Activated T-helper 2 cell treated with anti-CD3 and anti-CD28 coated beads, Interferon-gamma antibody, Interleukin-2, Interleukin-4, amounts not matched to agents 10 μg/mL and 5 μg/mL and 100 μg/mL, durations not matched to agents 14 hours and 24 hours and 36 hours (primary cell): ENCODE measurements at places on chromosomes 1 and 21. TPM values are rescaled to one million over a fixed set of nuclear protein-coding genes. Genes with fewer than 3 reads are reported as not detected.

SYDE2 gene
- 1.9 and 2.1 TPM in 2 replicates for total RNA-seq

SCAF4 gene
- total RNA-seq: 55.8 and 60.1 TPM in 2 replicates

PLA2G2F gene
- not detected in 2 replicates for total RNA-seq

TP73 gene
- 2.4 and 2.5 TPM in 2 replicates for total RNA-seq

PPIAL4G gene
- total RNA-seq: 0.05 TPM in 1 of 2 replicates, not detected in the other

HCRTR1 gene
- total RNA-seq: not detected in 2 replicates

CKS1B gene
- 169 and 178 TPM in 2 replicates for total RNA-seq

SAMD13 gene
- total RNA-seq: 0.30 and 0.44 TPM in 2 replicates

TOR1AIP1 gene
- 72.2 and 82.5 TPM in 2 replicates for total RNA-seq

TMPRSS15 gene
- not detected in 2 replicates for total RNA-seq

GRCh38 chr1:29122682-29123052 is 1.0 kb downstream of the TMEM200B start:
- H3K27me3 ChIP-seq: peaks cover 25% of the 10 kb centered on the region
- H3K4me3 ChIP-seq: no peak overlapping the region
- no peaks in the 10 kb centered on the region for H3K4me1 ChIP-seq
- DNase-seq: no peak
- peaks cover 18% of the 10 kb centered on the region for H3K36me3 ChIP-seq

DNA sequence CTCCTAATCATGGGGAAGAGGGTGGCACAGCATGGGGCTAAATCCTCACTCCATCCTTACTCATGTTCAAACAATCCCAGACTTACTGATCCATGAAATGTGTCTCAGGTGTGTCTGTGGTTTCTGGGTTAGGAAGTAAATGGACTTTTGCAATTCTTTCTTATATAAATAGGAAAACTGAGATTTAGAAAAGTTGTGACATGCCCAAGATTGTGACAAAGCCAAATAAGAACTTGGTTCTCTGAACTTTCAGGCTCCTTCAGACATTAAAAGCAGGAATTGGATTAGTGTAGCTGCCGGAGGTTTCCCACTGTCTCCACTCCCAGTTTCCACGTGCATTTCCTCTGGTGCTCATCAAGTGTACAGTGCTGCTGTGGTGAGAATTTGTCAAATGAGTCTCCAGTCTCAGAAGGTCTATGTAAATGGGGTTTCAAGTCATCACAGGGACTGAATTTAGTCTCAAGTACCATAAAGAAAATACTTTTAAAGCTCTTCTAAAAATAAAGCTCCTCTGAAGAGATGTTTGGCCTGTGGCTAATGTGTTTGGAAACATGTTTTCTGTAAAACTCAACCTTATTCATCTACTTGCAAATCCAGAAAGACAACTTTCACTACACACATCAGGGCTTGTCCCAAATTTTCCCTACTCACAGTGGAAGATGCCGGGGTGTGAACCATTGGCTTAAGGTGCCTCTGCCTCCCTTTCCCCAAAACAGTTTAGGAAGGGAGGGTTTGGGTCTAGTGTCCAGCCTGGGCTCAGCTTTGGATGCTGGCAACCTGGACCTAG is 115.2 kb downstream of the NGF start:
- H3K4me3 ChIP-seq: no peak overlapping the region
- H3K27ac ChIP-seq: no peak overlapping the region
- no peak for DNase-seq
- peaks cover 2% of the 10 kb centered on the region for H3K27me3 ChIP-seq

GRCh38 chr1:109912873-109913272 is 2.2 kb downstream of the CSF1 start:
- peak overlapping the region; percentile 87 for H3K27ac ChIP-seq
- H3K36me3 ChIP-seq: peaks cover 71% of the 10 kb centered on the region
- H3K4me3 ChIP-seq: peak overlapping the region; percentile 92

GRCh38 chr1:209155546-209155945 is 428.0 kb upstream of the CAMK1G start:
- no peaks in the 10 kb centered on the region for H3K27me3 ChIP-seq
- H3K4me1 ChIP-seq: no peaks in the 10 kb centered on the region
- H3K36me3 ChIP-seq: no peaks in the 10 kb centered on the region
- no peak overlapping the region for H3K27ac ChIP-seq
- DNase-seq: no peak
- H3K4me3 ChIP-seq: no peak overlapping the region

GRCh38 chr1:75711846-75712245 is 12.7 kb upstream of the ACADM start:
- no peak overlapping the region for H3K4me3 ChIP-seq
- peaks cover 16% of the 10 kb centered on the region for H3K27me3 ChIP-seq
- DNase-seq: no peak
- no peak overlapping the region for H3K27ac ChIP-seq
- H3K36me3 ChIP-seq: no peaks in the 10 kb centered on the region

DNA sequence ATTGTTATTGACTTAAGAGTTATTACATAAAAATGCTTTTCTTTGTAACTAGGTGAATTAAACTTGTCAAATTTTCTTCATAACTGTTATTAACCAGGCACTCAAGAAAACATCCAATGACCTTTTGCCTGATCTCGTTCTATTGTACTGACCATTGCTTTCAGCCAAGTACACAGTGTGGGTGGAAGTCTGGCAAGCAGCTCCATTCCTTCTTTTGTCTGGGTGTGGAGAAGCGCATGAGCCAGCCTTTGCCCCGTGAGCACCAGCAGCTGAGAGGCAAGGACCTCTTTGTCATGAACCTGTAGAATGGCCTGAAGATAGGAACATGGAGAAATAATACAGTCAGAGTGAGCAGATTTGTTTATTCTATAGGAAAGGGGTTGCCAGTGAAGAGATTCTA is 57.5 kb downstream of the IARS2 start:
- no peak for DNase-seq
- H3K36me3 ChIP-seq: peaks cover 49% of the 10 kb centered on the region
- no peak overlapping the region for H3K4me3 ChIP-seq
- no peaks in the 10 kb centered on the region for H3K27me3 ChIP-seq

DNA sequence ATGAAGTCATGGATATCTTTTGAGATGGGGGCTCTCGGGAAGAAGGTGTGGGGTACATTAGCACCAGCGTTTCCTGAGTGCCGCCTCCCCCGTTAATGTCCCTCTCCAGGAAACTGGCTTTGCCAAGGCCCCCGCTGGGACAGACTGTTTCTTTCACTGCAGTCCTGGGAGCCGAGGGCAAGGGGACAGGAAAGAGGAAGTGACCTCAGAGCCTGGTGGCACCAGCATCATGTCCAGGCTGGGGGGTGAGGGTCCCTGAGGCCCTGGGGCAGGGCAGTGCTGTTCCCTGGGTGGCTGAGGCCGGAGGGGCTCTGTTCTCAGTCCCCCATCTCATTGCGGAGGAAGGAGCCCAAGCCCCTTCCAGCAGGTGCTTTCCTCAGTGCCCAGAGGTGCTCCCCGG is 5.8 kb downstream of the PFKL start:
- H3K36me3 ChIP-seq: peaks cover 28% of the 10 kb centered on the region
- no peak for DNase-seq
- peaks cover 19% of the 10 kb centered on the region for H3K4me1 ChIP-seq

DNA sequence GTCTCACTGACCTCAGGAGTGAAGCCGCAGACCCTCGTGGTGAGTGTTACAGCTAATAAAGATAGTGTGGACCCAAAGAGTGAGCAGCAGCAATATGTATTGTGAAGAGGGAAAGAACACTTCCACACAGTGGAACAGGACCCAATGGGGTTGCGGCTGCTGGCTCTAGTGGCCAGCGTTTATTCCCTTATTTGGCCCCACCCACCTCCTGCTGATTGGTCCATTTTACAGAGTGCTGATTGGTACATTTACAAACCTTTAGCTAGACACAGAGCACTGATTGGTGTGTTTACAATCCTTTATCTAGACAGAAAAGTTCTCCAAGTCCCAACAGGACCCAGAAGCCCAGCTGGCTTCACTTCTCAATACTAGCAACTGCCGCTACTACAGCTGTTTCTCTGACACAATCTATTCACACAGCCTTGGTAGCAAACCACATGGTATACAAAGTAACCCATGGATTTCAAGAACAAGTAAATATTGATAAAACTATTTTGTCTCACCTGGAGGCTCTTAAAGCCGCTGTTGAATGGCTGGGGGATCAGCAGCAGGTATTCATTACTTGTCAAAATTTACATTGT is 25.3 kb upstream of the ITLN1 start:
- H3K4me1 ChIP-seq: no peaks in the 10 kb centered on the region
- H3K27me3 ChIP-seq: peaks cover 18% of the 10 kb centered on the region
- no peak overlapping the region for H3K4me3 ChIP-seq
- no peak overlapping the region for H3K27ac ChIP-seq
- H3K36me3 ChIP-seq: no peaks in the 10 kb centered on the region

DNA sequence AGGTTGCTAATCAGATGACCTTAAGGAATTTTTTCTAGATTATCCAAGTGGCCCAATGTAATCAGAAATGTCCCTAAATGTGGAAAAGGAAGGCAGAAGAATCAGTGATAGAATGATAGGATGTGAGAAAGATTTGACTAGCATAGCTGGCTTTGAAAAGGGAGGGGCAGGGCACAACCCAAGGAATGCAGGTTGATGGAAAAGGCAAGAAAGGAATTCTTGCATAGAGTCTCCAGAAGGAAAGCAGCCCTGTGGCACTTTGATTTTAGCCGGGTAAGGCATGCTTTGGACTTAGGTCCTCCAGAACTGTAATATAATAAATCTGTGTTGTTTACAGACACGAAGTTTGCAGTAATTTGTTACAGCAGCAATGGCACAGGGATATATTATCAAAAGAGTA is 375.7 kb upstream of the B3GALT2 start:
- no peak overlapping the region for H3K4me3 ChIP-seq
- peaks cover 23% of the 10 kb centered on the region for H3K4me1 ChIP-seq

DNA sequence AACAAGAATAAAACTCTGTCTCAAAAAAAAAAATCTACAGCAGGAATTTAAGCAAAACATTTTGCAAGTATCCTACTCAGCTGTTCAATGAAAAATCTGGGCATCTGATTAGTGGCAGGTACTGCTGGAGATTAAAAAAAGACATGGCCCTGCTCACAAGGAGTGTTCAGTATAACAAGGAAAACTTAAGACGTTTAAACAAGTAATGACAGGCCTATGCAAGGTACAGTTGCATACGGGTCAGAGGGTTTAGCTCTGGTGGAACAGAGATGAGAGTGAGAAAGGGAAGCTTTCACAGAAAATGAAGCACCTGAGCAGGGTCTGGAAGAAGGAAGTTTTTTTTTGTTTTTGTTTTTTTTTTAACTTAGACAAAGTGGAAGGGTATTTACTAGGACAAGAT is 23.0 kb downstream of the SNRNP40 start:
- H3K27me3 ChIP-seq: no peaks in the 10 kb centered on the region
- peaks cover 6% of the 10 kb centered on the region for H3K4me1 ChIP-seq
- no peak for DNase-seq
- H3K36me3 ChIP-seq: peaks cover 66% of the 10 kb centered on the region
- H3K4me3 ChIP-seq: no peak overlapping the region

DNA sequence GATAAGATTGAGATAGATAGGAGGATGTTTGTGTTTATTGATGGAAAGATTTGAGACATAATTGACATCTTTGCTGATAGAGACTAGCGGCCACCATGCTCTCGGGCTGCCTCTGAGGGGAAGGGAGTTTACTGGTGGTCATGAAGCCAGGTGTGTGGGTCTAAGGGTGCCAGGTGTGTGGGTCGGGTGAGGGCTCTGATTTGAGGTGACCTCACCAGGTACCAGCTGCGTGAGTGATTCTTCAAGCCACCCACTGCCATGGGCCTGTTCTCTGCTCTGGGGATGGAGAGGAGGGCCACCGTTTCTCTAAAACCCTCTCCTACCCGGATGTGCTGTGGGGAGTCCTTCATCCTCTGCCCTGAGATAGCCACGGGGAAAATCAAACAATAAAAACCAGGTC is 3.2 kb downstream of the UBASH3A start:
- H3K27me3 ChIP-seq: no peaks in the 10 kb centered on the region
- H3K36me3 ChIP-seq: peaks cover 58% of the 10 kb centered on the region
- DNase-seq: no peak
- peak overlapping the region; percentile 90 for H3K27ac ChIP-seq

- H3K27me3 ChIP-seq: no peaks in the 10 kb centered on the region
- no peak overlapping the region for H3K4me3 ChIP-seq
- H3K4me1 ChIP-seq: peaks cover 3% of the 10 kb centered on the region
- no peak overlapping the region for H3K27ac ChIP-seq
- DNase-seq: no peak
These were observed 39.9 kb upstream of the RIPK4 start for GRCh38 chr21:41806773-41807172.

- no peak overlapping the region for H3K27ac ChIP-seq
- no peak overlapping the region for H3K4me3 ChIP-seq
These were observed 145.9 kb downstream of the RYR2 start for GRCh38 chr1:237187842-237188241.

- no peak overlapping the region for H3K27ac ChIP-seq
- H3K27me3 ChIP-seq: peaks cover 4% of the 10 kb centered on the region
- H3K36me3 ChIP-seq: no peaks in the 10 kb centered on the region
- no peak overlapping the region for H3K4me3 ChIP-seq
- H3K4me1 ChIP-seq: no peaks in the 10 kb centered on the region
These were observed 125.5 kb upstream of the HNRNPU start for GRCh38 chr1:244989813-244990212.

GRCh38 chr1:196608390-196609369 is at the start of gene KCNT2:
TSS of gene KCNT2 (minus strand) at chr1:196608440. CDS start at chr1:196608309, 131 bp downstream.
- no peak within 1 kb of the TSS for H3K27ac ChIP-seq
- no peak within 1 kb of the TSS for H3K4me3 ChIP-seq
- H3K36me3 ChIP-seq: no peaks in the 10 kb centered on the region
- no peak for DNase-seq
- H3K4me1 ChIP-seq: peaks cover 3% of the 10 kb centered on the region

- H3K27ac ChIP-seq: no peak overlapping the region
- no peaks in the 10 kb centered on the region for H3K27me3 ChIP-seq
- H3K4me1 ChIP-seq: no peaks in the 10 kb centered on the region
These were observed 26.0 kb downstream of the FMO3 start for GRCh38 chr1:171116676-171117075.

DNA sequence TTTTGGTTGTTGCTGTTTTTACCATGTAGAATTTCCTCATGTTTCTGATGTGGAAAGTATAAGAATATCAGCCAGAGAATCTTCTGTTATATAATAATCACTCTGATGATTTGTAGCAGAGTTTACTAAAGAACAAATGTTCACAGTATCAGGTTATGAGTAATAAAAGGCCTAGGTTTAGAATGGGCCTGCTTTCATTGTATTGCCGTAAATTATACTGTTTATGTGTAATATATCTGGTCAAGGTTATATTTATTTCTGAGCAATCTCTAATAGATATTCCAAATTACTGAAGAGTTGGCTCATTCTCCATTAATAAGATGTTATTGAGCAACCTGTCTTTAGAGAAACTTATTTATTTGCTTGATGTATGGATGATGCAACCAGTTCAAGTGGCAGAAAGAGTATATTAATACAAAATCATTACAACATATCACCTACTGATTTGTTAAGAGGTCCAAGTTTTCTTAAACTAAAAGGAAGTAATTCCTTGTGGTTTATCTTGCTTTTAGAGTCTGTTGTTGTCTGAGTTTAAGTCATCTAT is 649.4 kb upstream of the CXADR start:
- H3K27ac ChIP-seq: no peak overlapping the region
- DNase-seq: no peak
- H3K27me3 ChIP-seq: no peaks in the 10 kb centered on the region
- H3K36me3 ChIP-seq: no peaks in the 10 kb centered on the region
- no peak overlapping the region for H3K4me3 ChIP-seq
